ENCODE measurements at places on chromosomes 7 and 10.

DNA sequence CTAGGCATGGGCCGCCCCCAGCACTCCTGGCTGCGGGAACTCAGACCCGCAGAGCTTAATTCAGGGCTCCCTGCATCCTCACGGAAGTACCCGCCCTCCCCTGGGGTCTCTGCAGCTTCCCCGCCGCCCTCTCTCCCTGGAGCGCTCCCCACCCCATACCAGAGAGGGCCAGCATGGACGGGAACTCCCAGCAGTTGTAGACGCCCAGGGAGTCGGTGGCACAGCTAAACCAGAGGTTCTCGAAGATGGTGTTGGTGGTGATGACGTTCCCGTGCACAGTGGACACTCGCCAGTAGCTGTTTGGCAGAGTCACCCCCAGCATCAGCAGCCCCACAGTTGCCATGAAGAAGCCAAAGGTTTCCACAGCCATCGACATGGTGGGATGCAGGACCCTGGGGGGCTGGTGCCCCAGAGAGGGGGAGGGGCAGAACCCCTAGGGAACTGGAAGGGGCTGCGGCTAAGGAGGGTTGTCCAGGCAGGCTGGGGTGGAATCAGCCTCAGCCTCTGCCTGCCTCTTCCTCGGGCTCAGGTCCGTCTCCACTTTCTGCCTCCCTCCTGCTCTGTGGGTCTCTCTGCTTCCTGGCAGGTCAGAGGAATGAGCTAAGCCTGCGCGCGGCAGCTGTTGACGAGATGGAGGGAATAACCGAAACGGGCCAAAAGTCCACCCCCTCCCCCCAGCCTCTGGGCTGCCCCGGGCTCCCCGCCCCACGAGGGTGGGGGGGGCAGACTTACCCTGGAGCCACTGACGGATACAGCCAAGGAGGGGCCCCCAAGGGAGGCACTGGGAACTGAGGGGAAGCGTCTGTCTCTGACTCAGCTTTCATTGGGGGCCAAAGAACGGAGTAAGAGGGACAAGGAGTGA, at the start of gene CLDN15:
TSS of gene CLDN15 (minus strand) at position 597 of the 862 bp plus-strand sequence. CDS start at position 376, 221 bp downstream.
- peak; percentile 73 for DNase-seq

DNA sequence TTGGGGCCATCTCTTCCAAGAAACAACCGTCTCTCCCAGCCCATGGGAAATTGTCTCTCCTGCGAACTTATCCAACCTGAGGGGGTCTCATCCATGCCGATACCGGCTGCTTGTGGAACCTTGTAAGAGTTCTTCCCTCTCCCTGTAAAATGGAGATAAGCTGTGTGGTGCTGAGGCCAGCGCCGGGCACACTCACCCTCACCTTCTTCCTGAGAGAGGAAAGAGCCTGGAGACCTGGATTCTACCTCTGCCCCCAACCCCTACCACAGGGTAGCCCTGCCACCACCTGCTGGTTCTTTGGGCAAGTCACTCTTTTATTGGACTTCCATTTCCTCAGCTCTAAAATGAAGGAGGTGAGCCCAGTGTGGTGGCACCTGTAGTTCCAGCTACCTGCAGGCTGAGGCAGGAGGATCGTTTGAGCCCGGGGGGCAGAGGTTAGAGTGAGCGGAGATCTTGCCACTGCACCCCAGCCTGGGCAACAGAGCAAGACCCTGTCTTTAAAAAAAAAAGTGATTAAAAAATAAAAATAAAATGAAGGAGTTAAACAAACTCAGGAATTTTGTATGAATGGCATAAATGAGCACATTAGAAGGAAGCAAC, 38.4 kb upstream of the PSAP start:
- DNase-seq: no peak

- peak; percentile 1 for DNase-seq
Observed at GRCh38 chr7:146115548-146115850, 1.1 kb upstream of the CNTNAP2 start.

DNA sequence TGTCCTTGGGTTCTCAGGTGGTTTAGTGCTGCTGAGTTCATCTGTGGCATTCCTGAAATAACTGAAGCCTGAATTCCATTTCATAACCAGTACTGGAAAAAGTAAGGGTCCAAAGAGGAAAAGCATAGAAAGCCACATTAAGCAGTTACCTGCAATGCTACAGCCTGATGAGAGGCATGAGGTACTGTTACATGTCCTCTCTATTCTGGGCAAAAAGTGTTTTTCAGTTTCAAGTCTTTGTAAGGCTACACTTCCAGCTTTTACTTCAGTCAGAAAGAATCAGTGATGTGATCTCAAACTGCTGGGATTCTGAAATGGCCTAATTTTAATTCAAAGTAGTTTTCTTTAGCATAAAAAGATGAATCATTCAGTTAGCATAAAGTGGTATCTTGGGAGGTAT, 369.5 kb downstream of the PHF14 start:
- DNase-seq: no peak

DNA sequence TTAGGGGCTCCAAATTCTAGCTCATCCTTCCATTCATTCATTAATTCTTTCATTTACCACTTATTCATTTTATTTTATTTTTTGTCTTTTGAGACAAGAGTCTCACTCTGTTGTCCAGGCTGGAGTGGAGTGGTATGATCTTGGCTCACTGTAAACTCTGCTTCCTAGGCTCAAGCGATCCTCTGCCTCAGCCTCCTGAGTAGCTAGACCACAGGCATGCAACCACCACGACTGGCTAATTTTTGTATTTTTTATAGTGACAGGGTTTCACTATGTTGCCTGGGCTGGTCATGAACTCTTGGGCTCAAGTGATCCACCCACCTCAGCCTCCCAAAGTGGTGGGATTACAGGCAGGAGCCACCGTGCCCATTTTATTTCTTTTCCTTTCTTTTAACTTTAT, 31.6 kb downstream of the FGF8 start:
- DNase-seq: no peak

GRCh38 chr10:38027986-38028385, 17.5 kb downstream of the ZNF33A start:
- peak; percentile 5 for DNase-seq

DNA sequence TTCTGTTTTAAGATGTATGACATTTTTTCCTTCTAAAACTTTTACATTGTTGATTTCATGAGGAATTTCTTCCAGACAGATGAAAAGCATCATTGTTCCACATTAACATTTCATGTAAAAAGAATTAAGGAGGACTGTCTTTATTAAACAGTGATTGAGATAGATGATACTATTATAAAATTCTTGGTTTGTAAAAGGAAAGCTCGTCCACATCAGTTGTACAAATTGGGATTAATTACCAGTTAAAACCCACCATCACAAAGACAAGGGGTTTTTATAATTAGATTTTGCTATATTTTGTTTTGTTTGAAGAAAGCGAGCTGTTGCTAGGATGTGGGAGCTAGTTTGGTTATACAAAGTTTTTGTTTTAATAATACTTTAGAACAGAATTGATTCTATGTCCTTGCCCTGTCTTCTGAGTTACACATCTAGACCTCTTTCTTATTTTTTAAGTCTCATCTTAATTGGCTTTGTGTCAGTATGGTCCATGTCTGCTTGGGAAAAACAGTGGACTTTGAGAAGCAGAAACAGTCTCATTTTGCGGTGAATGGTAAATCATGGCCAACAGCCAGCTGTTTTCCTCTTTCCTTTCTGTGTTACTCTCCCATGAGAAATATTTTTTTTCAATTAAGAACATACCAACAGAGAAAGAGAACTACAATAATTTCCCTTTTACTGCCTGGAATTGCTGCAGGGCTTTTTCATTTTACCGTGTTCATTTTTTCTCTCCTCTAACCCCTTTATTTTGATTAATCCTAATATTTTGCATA, 3.2 kb downstream of the TES start:
- peak; percentile 78 for DNase-seq

- DNase-seq: no peak
Observed at GRCh38 chr10:111459967-111460366, 383.1 kb downstream of the ADRA2A start.

GRCh38 chr10:84416245-84416555, 87.8 kb downstream of the CCSER2 start:
- DNase-seq: no peak

GRCh38 chr10:131703941-131704340, 196.9 kb upstream of the PPP2R2D start:
- no peak for DNase-seq

GRCh38 chr7:158371856-158372255, 215.8 kb downstream of the PTPRN2 start:
- DNase-seq: no peak

DNA sequence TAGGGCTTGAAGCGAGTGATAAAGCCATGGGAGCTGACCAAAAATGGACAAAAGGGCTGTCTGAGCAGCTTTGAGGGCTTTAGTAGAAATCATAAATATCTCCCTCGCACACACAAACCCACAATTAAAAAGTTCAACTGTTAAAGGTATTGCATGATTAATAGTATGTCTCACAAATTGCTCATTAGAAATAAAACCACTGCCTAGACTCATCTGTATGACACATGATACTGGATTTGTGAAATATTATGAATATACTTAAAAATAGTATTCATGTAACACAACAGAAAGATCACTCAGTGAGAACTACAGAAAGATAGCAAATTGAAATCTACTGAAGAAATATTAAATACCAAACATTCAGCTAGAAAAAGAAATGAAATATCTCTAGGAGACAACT, 11.9 kb upstream of the PTPN12 start:
- DNase-seq: peak; percentile 11

GRCh38 chr10:130497056-130498010, 361.1 kb downstream of the GLRX3 start:
- no peak for DNase-seq

GRCh38 chr10:103506061-103506460, 12.6 kb downstream of the NEURL1 start:
- no peak for DNase-seq

GRCh38 chr10:112605063-112605462, 158.0 kb downstream of the VTI1A start:
- no peak for DNase-seq

DNA sequence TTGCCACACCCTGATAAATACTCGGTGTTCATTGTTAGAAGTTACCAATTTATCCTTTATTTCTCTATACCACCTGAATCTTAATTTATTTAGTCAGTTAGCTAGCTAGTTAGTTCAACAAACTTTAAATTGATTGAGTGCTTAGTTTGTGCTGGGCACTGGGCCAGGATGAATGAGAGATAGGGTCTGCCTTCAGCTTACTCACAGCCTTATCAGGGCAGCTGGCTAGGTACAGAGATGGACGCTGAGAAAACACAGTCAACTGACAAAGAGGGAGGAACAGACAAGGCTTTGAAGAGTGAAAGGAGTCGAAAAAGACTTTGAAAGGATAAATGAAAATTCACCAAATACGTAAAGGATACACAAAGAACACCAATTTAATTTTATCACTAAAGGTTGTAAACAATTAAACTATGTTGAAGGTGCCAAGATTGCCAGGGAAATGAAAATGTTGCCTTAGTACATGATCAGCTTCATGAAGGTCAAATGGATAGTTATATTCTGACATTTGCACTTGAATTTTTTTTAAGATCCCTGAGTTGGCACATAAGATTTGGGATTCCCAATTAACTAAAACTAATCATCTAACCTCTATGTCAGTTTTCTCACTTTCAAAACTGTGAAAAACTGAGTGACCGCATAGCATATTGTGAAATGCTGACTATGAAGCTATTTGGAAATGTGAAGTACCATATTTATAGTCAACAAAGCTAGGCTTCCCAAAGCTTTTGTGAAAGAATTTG, 2.1 kb downstream of the CAV2 start:
- no peak for DNase-seq

DNA sequence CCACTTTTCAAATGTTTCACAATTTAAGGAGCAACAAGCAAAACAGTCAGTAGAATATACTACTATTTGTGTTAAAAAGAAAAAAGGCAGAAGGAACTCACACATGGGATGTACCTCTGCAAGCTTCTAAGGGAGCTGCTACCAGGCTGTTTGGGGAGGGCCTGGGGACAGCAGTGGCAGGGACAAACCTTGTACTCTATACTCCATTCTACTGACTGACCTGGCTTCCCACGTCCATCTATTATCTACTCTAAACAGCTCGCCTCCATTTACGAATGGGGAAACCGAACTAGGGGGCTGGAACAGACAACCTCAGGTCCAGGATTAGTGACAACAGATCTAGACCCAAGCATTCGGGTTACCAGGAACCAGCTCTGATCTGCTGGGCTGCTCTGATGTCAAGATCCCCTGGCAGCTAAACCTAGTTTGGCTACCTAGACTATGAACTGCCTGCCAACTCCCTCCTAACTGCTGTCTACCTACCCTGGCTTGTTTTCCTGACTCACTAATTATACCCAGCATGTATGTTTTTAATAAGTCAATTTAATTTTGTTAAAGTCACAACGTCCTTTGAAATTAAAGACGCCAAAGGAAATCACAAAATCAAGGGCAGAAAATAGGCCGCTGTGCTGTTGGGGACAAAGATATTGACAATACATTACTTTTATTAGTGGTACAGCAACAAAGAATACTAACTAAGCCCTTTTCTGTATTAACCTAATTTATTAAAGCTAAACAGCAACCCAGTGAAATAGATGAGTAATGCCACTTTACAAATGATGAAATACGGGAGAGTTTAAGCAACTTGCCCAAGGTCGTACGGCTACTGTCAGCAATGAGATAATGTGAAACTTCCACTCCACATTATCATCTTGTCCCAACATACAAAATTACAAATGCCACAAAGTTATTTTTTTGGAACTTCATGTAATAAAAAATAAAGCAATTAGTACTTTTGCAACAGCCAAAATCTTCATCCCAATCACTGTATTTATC, 5.3 kb downstream of the PSAP start:
- no peak for DNase-seq

DNA sequence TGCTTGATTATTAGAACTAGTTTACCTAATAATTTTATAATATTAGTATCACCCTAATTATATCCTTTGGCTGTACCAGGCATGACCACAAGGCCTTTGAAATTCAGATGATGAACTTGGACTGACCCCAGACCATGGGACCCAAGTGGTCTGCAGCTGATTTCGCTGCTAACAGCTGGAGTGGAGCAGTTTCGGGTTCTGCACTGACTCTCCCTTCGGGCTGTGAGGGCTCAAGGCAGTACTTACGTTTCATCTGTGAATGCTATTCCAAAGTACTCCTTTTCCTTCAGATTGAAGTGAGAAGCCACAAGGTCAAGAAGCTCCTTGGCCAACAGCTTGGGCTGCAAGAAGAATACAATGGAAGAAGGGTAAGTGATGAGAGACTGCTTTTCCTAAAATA, 223.8 kb downstream of the PRPF18 start:
- no peak for DNase-seq

DNA sequence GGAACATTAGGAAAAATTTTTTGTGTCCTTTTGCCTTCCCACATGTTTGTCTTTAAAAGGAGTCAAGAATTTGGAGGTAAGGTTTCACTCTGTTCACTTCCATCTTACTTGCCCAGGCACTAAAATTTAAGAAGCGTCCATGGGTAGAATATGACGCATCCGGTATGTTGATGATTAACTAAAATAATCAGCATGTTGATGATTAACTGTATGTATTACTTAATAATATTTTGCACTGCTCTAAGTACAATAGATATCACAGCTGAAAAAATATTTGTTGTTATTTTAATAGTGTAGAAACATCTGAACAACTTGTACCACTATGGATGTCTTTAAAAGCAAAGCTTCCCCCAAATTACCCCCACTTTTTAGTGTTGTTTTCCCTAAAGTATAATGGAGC, 11.5 kb downstream of the ANKRD22 start:
- DNase-seq: no peak

GRCh38 chr7:29882481-29882880, 76.2 kb downstream of the WIPF3 start:
- DNase-seq: no peak

GRCh38 chr7:18768256-18768655, 272.7 kb downstream of the HDAC9 start:
- DNase-seq: peak; percentile 84

Data from fibroblast of skin of right quadriceps (primary cell).